ENCODE measurements at places on chromosomes 16 and 17.

DNA sequence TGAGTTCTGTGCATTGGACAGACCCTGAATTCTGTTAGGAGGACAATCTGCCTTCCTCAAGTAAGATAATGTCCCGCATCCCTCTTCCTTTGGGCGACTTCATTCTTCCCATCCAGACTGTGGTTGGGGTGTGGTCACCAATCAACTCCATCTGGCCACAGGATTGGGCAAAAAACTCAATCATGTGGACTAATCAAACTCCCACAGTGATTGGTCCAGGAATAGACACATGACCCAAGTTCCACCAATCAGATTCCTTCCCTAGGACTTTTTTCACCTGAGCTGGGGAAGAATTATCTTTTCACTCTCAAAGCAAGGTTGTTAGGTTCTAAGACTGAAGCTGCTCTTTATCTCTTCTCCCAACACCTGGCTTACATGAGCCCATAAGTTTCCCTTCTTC, 13.2 kb upstream of the NKD1 start:
- no peak for DNase-seq

DNA sequence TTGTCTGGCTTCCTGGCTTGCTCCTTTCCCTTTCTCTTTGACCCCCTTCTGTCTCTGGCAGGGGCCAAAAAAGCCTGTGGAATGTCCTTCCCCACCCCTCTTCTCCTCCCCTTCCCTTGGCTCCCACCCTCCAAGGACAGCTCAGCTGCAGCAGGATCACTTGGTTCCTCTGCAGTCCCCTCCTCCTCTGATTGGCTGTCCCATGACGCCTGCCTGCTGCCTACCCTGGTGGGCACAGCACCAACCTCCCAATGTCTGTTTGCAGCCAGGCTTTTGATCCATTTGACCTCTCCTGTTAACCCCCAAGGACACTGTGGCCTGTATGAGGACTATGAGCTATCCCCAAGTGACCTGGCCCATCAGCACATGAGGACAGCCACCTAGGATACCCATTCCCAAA, 14.8 kb upstream of the MTMR4 start:
- no peak for DNase-seq

DNA sequence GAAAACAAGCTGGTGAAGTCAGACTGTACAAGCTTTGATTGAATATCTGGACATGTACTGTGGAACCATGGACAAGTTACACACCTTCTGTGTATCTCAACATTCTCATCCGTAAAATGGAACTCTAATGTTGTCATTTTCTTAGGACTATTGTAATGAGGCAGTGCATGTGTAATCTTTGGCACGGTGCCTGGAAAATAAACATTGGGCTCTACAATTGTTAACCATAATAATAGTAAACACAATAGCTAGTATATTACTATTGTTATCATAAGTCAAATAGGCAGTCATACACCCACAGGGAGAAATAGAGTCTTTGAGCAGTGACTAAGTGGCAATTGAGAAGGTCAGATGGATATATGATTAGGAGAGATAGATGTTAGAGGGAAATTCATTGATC, 39.8 kb upstream of the ANKFN1 start:
- DNase-seq: no peak

- no peak for DNase-seq
These were observed 8.1 kb downstream of the SLC43A2 start for GRCh38 chr17:1620486-1620885.

GRCh38 chr17:51355441-51356410, 95.4 kb downstream of the UTP18 start:
- no peak for DNase-seq

- DNase-seq: no peak
These were observed 31.1 kb downstream of the SGSM2 start for GRCh38 chr17:2368359-2368758.

Data from activated T-helper 1 cell treated with Interleukin-2 at 50 U/mL for 16 hours (primary cell).